ENCODE measurements at places on chromosomes 2 and 18. TPM values are rescaled to one million over a fixed set of nuclear protein-coding genes. Genes with fewer than 3 reads are reported as not detected.

Gene PRKAG3
- total RNA-seq = not detected

Gene GCKR
- 0.58 TPM for total RNA-seq

Gene RASGRP3
- total RNA-seq = 2.6 TPM

Gene CROCC2
- not detected for total RNA-seq

Gene TRPM8
- not detected for total RNA-seq

Gene PXDN
- total RNA-seq = 47.9 TPM

Gene MEP1B
- total RNA-seq = not detected

Gene TMEM247
- total RNA-seq = not detected

Gene EMX1
- total RNA-seq = not detected
